ENCODE measurements at places on chromosomes 5 and 9.
A peak's percentile ranks its signal among the peaks of the same experiment; 100 is the strongest.

DNA sequence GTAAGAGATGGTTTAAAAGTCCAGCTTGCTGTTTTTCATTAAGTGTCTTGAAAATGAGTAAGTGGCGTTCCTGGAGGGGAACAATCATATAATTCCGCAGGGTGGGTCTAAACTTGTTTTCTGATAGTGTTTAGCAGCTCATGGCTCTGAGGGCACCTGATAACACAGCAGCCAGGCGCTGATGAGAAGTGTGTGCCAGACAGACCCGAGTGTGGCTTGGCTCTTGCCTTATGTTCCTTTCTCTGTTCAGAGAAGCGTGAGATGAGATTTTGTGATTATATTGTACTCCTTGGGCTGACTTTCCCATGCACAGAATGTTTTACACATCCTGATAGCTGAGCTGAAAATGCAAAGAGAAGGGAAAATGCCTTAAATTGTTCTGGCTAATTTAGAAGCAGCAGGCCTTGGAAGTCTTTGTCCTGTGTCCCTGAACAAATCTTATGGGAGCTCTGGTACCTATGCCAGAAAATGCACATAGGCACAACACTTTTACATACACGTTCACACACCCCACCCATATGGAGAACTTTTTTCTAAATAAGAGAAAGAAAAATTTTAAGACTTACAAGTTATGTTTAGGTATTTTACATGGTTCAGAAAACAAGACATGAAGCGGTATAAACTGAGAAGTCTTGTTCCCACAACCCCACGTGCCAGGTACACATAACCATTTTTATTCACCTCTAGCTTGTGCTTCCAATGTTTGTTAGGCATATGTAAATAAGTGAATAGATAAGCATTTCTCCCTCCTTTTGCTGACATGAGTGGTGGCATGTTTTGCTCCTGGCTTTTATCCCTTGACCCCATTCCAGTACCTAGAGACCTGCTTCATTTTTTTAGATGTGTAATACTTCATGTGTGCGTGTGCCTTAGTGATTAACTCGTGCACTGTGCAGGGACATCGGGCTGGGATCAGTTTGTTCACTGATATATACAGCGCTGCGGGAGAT, 152.2 kb upstream of the OTULINL start:
- DNase-seq: no peak

GRCh38 chr5:157648275-157648990, 3.8 kb downstream of the SOX30 start:
- DNase-seq: no peak

DNA sequence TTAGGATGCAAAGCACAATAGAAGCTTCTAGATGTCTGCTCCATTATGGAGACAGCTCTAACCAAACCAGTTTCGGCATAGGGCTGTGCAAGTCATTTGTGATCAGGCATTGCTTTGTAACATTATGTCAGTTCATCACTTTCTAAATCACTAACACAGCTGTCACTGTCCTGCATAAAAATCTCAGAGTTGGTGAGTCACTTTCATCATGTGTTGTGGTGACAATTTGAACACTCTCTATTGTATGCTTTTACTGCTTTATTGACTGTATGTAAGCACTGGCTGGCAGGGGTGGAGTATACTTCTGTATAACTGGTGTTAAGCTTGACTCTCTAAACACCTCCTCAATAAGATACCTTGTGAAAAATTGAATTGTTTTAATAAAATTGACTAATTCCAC, 77.9 kb downstream of the SLCO4C1 start:
- DNase-seq: no peak

GRCh38 chr5:127358740-127359139, 68.1 kb downstream of the MEGF10 start:
- peak; percentile 72 for DNase-seq

GRCh38 chr9:21761309-21761901, 41.0 kb upstream of the MTAP start:
- no peak for DNase-seq

- peak; percentile 64 for DNase-seq
These were observed 18.1 kb downstream of the SLC1A1 start for GRCh38 chr9:4508246-4508906.

DNA sequence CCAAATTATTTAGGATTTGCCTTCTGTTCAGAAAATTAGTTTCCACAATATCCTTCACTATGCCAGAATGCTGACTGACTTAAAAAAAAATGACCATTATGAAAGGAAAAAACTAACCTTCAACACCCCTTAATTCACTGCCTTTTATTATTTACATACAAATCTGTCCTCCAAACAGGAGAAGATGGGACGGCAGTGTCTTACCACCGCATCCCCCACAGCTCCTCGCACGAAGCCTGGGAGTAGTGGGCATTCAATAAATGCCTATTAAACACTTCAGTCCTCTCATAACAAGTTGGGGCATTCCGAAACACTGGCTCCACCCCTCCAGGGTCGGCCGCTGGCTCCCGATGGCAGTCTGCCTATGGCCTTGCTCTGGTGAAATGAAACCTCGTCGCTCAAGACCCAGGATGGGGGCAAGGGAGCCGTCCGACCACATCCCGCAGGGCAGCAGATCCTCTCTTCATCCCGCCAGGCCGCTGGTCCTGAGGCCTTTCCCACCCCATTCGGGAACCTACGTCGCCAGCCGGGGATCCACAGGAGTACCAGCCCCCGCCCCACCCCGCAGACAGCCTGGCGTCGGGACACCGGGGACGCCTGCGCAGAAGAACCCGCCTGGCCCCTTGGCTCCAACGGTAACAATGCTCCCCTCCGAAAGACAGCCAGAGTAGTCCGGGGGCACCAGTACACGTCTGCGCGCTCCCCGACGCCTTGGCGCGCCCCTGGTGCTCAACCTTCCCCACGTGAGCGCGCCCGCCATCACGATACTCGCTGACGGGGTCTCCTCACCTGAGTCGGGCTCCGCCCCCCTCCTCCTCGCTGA, 613 bp downstream of the ZBTB5 start:
- peak; percentile 64 for DNase-seq

DNA sequence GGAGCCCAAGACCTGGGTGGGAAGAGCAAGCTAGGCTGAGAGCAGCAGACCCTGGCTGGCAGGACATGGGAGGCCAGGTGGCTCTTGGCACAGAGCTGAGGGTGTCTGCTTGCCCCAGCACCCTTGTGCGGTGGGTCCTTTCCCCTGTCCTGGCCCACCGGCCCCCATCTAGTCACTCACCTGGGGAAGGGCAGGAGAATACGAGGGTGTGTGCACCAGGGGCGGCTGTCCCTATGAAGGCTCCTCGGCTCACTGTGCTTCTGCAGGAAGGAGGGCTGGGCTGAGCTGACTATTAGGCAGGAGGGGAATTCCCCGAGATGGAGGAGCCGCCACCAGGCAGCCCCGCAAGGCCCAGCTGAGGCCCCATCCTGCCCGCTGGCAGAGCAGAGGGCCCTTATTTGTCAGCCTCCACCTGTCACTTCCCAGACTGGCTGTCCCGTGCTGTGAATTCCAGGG, 6.1 kb upstream of the TNIP1 start:
- DNase-seq: no peak

DNA sequence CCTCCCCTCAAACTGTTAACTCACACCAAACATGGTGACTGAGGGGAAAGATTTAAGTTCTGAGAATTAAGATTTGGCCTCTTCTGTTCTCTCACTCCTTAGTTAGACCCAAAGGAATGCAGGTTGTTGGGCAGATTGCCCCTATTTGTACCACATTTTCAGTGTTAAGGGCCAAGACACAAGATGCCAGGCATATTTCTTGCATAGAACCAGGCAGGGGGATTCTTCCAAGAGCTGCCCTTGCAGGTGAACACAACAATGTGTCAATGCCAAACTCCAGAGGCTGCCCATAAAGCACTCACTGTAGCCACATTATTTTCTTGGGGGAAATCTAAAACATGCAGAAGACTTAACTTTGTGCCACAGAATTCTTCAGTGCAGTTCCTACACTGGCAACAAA, 14.7 kb downstream of the MPDZ start:
- no peak for DNase-seq

GRCh38 chr5:178385496-178385890, 152.9 kb upstream of the PHYKPL start:
- no peak for DNase-seq

DNA sequence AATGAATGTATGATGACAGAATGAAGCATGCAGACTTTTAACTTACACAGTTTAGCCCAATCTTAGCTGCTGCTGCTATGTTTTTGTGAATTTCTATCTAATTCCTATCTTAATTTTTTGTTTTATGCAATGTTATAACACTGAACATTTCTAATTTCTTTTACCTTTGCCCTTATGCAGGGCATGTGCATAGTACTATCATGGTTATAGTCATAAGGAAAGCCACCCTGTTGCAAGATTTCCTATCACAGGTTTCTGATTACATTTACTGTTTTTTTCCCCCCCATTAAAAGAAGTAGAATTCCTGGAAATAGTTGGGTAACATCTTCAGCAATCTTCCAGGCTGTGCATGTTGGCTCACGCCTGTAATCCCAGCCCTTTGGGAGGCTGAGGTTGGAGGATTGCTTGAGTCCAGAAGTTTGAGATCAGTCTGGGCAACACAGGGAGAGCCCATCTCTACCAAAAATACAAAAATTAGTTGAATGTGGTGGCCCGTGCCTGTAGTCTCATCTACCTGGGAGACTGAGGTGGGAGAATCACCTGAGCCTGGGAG, 164.4 kb downstream of the KDM4C start:
- no peak for DNase-seq

- no peak for DNase-seq
These were observed 576.5 kb downstream of the CSNK1G3 start for GRCh38 chr5:124088289-124089032.

DNA sequence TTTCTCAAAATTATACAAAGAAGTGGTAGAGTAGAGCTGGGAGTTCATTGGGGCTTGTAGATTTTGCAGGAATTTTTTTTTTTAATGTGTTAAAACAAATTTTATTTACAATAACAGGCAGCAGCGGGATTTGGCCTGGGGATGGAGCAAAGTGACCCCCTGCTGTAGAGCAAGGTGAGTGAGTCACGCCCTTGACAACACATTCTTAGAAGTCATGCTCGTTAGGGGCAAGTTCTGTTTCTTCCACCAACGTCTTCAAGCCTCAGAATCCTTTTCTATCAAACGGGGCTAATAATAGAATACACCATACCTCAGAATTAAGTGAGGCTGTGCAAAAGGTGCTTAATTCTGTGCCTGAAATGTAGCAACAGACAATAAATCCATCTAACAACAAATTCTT, 1.1 kb upstream of the ANKDD1B start:
- no peak for DNase-seq

- no peak for DNase-seq
These were observed 308.3 kb downstream of the ZSWIM6 start for GRCh38 chr5:61640179-61641021.

DNA sequence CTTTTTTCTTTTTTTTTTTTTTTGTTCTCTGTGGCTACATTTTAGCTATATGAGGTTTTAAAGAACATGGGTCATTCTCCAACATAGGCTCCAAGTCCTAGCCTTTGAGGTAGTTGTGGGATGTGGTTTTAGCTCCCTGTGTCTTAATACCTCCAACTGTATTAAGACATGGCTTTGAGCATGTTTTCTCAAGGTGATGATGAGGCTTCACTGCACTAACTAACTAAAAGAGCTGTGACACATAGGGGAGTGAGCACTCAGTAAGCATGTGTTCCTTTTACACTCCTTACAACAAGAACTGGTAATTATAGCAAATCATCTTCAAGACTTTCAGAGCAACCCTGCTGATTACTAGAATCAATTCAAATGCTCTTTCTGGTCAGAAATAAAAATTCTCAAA, 333.6 kb upstream of the CCNH start:
- DNase-seq: no peak

GRCh38 chr9:115042781-115043509, 75.0 kb downstream of the TNC start:
- DNase-seq: peak; percentile 4

- DNase-seq: no peak
These were observed 272.8 kb downstream of the DOCK8 start for GRCh38 chr9:487429-487828.

GRCh38 chr5:41840251-41840650, 30.0 kb downstream of the OXCT1 start:
- no peak for DNase-seq

- no peak for DNase-seq
These were observed 94.2 kb upstream of the PRRC1 start for GRCh38 chr5:127423173-127423798.

DNA sequence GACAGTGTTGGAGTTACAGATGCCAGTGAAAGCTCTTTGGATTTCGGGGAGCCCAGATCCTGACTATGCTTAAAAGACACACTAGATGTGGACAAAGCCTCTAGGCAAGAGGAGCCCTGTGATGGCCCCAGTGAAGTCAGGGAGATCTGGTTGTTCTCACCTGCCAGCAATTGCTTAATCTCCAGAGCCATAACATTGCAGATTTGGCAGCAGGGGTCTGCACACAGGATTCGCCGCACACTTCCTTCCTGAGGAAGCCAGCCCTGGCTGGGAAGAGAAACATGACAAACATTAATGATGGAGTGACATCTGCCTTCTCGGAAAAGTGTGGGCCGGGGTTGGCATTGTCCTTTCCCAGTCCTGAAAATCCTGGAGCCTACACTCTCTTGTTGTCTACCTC, 65.2 kb upstream of the PHF24 start:
- no peak for DNase-seq

- no peak for DNase-seq
These were observed 37.3 kb upstream of the MAMDC2 start for GRCh38 chr9:70006306-70006705.

GRCh38 chr9:115146581-115147021, 28.6 kb upstream of the TNC start:
- DNase-seq: peak; percentile 91

DNA sequence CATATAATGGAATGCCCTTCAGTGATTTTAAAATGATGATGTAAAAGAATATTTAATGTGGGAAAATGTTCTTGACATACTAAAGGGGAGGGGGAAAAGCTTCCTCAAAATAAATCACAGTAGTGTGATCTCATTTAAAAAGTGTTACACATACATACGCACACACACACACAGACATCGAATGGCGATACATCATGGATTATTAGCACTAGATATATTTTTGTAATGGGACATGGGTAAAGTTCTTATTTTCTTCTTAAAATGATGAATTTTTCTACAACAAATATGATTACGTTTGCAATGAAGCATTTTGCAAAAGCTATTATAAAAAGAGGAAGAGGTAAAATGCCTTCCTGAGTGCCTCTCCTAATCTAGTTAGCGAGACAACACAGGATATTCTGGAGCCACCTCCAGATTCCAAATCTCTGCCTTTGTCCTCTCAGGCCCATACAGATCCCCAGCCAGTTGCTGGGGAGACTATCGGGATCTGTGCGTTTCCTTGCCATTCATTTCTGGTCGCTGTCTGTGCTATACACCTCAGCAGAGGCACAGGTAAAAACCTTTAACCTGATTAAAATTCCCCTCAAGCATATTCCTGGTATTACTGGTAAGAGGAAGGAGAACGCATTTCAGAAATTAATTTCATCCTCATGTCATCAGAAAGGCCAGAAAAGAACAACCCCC, 69.6 kb downstream of the SLC28A3 start:
- DNase-seq: no peak

DNA sequence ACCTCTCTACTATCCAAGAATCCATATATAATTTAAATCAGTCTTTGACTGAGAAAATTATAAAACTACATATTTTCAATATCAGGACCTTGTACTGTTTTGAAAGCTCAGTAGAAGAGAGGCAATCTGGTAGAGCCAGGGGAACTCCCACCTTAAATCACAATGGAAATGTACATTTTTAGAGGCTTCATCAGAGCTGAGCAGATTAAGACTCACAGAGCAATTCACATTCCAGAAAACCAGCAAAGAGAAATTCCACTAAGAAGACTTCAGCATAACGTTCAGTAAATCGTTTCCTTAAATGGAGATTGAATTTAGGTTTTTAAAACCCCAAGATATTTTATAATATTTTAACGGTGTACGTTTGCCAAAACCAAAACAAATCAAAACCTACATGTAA, 227.8 kb upstream of the TRPM3 start:
- no peak for DNase-seq

GRCh38 chr5:10552183-10553143, 11.4 kb upstream of the ANKRD33B start:
- DNase-seq: no peak
